ENCODE measurements at places on chromosomes 13 and 19.

DNA sequence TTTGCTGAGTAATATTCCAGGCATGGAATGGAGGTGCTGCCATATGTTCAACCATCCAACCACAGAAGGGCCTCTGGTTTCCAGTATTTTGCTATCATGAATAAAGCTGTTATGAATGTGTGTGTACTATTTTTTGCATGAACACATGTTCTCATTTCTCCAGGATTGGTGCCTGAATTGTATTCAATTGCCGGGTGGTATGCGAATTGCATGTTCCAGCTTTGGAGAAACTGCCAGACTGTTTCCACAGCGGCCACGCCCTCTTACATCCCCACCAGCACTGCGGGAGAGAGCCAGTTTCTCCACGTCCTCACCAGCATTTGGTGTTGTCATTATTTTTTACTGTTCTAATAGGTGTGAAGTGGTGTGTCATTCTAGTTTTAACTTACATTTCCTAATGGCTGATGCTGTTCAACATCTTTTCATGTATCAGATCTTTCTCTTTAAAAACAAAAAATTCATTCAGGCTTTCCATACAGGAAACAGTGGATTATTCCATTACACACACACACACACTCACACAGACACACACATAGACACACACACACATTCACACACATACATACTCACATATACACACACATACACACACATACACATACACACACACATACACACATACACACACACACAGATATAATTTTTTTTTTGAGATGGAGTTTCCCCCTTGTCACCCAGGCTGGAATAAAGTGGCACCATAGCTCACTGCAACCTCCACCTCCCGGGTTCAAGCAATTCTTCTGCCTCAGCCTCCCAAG lies 154.1 kb downstream of the PTPRS start:
- no peak for DNase-seq

GRCh38 chr13:103218253-103218652 lies 152.0 kb upstream of the SLC10A2 start:
- no peak for DNase-seq

DNA sequence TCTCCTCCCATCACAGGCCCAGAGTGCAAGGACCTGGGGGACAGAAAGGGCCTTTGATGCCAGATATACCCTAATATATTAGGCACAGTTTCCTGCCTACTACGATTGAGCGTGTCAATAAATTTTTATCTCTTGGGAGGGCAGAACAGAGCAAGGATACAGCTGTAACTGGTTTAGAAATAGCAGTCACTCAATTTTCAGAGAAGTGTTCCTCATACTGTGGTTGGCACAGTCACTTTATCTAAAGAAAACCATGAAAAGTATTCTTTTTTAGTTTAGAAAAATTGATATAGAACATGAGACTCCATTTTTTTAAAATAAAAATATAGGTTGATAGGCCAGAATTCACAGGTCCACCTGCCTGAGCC lies 460 bp upstream of the ZNF155 start:
- no peak for DNase-seq

DNA sequence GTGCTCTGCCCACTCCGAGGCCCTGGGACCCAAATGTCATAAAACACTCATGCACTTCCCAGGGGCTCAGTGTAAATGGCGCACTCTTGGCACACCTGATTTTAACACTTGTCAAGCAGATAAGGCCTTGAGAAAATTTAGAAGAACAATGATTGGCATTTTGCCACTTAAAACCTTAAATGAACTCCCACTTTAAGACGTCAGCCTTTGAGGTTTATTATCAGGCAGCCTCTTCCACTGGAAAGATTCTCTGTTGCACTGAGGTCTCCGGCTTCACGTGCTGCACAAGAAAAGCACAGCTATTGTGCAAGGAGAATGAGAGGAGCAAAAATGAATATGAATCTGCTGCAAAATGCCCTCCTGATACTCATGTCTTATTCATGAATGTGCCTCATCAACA lies 38.5 kb upstream of the ATP11A start:
- DNase-seq: no peak

DNA sequence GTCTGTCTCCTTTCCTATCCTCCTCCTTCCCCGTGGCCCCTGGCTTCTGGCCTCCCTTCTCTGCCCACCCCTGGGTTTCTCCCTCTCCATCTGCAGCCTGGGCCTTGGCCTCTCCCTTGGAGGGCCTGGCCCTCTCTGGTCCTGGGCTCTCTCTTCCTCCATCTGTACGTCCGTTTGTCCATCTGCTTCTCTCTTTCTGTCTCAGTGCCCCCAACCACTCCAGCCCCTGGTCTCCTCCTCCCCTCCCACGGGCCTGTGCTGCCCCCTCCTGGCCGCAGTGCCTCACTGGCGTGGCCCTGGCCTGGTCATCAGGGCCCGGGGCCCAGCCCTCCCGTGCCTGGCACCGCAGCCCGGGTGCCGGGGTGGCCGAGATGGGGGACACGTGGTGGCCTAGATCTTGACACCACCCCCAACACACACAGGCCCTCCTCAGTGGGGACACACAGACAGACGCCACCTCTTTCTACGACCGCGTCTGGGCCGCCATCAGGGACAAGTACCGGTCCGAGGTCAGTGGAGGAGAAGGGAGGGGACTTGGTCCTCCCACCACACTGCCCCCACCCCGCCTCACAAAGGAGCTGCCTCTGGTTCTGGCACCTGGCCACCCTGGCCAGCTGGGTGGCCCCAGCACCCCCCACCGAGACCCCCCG lies 11.3 kb downstream of the PRKCSH start:
- peak; percentile 91 for DNase-seq

- DNase-seq: no peak
Observed at GRCh38 chr13:105817498-105817897, 718.0 kb downstream of the EFNB2 start.

DNA sequence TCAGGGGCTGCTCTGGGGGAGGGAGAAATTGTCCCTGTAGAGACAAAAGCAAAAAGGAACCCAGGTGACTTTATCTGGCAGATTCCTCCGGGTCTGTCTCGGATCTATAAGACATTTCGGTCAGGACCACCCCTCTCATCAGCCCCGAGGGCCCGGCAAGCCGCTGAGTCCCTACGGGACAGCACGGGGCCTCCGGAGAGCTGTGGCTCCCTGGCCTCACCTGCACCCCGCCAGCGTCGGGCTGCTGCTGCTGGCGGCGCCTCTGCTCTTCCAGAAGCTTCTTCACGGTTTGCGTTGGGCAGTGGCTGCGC lies 1.9 kb downstream of the NFKBID start:
- no peak for DNase-seq

GRCh38 chr13:74158028-74158427 lies 23.8 kb upstream of the KLF12 start:
- no peak for DNase-seq

- no peak for DNase-seq
Observed at GRCh38 chr19:55491546-55492360, 3.5 kb downstream of the SSC5D start.

GRCh38 chr13:23770973-23771372 lies 118.2 kb downstream of the MIPEP start:
- no peak for DNase-seq

DNA sequence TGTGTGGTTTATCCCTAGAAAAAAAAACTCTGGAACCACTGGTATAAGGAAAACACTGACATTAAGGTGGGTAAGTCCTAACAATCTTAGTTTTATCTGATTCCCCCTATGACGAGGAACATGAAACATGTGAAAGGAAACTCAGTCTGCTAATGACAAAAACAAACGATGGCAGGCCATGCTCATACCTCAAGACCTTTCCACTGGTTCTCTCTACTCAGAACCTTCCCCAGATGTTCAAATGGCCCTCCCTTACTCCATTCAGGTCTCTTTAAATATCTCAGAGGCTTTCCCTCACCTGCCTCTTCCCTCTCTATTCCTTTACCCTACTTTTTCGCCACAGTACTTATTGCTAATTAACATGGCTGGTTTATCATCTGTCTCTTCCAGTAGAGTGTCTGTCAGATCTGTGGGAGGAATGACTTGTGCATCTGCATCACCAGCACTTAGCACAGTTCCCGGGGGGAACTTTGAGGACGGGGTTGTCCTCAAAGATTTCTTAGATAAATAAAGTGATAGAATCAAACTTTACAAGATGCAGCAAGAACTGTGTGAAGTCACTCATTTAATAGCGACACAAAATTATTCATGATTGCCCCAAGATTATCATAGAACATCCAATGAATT lies 1.5 kb downstream of the TUBGCP3 start:
- DNase-seq: no peak

- DNase-seq: no peak
Observed at GRCh38 chr13:45298206-45298505, 42.8 kb downstream of the TPT1 start.

- no peak for DNase-seq
Observed at GRCh38 chr13:32964987-32965386, 51.2 kb upstream of the KL start.

- DNase-seq: peak; percentile 76
Observed at GRCh38 chr19:49570997-49571676, 9.2 kb downstream of the NOSIP start.

GRCh38 chr19:3651684-3652083 lies 25.1 kb upstream of the CACTIN start:
- DNase-seq: no peak

DNA sequence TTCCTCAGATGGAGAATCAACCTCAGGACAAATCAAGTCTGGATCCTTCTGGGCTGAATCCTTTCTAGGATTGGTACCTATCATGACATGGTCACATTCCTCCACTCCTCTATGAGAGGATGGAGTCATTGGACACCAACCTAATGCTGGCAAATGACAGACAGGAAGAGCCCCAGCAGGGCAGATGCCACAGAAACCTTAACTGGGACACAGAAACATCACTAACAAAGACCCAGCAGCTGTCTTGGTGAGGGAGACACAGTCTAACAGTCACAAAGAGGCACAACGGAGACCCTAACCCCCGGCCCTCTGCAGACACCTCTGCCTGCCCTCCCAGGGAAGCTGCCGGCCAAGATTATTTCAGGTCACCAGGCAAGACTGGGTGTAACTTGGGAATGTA lies 2.1 kb downstream of the ANKRD27 start:
- no peak for DNase-seq

- DNase-seq: no peak
Observed at GRCh38 chr19:54329476-54330165, 9.3 kb downstream of the LILRA4 start.

GRCh38 chr19:6718111-6718740 lies 2.2 kb downstream of the C3 start:
- peak; percentile 72 for DNase-seq

GRCh38 chr19:35389192-35389861 lies 18.5 kb downstream of the GPR42 start:
- no peak for DNase-seq

DNA sequence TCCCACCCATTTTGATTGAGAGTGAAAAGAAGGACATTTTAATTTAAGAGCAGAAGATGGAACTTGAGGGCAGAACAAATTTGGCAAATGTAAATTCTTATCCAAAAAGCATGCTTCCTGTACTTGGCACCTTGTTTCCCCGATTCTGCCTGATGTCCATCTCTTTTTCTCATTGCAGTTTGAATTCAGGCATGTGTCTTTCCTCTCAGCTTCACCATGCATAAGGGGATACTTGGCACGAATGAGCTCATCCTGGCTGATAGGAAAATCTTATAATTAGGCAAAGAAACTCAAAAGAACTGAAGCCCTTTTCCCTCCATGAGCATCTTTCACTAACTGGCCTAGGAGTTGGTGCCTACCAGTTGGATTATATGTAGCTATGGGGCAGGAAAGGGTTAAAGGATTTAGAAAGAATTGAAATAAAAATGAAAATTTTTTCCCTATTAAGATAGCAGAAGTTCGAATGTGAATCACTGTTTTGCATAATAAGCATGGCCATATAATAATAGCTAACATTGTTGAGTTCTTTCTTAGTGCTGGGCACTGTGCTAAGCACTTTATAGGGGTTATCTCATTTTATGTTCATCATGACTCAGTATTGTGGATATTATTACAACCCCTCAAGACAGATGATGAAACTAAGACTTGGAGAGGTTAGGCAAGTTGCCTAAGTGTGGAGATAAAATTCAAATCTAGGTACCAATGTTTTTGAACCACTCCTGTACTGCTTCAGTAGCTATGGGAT lies 386.6 kb downstream of the KCNRG start:
- DNase-seq: no peak

DNA sequence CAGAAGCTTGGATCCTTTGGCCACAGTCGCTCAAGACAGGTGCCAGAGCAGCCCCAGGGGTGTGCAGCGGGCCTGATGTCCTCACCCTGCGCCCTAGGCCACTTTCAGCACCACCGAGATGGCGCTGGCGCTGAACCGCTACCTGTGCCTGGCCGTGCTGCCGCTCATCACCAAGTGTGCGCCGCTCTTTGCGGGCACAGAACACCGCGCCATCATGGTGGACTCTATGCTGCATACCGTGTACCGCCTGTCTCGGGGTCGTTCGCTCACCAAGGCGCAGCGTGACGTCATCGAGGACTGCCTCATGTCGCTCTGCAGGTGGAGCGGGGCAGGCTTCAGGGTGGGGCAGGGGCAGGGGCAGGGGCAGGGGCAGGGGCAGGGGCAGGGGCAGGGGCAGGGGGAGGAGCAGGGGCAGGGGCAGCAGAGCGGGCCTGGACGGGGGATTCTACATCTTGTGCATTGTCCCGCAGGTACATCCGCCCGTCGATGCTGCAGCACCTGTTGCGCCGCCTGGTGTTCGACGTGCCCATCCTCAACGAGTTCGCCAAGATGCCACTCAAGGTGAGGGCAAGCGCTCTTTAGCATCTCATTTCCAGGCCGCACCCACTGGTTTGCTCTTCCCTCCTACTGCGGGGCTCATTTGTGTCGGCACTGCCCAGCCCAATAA lies 69.1 kb downstream of the RYR1 start:
- DNase-seq: no peak

GRCh38 chr13:46367617-46368327 lies 19.3 kb downstream of the RUBCNL start:
- no peak for DNase-seq

DNA sequence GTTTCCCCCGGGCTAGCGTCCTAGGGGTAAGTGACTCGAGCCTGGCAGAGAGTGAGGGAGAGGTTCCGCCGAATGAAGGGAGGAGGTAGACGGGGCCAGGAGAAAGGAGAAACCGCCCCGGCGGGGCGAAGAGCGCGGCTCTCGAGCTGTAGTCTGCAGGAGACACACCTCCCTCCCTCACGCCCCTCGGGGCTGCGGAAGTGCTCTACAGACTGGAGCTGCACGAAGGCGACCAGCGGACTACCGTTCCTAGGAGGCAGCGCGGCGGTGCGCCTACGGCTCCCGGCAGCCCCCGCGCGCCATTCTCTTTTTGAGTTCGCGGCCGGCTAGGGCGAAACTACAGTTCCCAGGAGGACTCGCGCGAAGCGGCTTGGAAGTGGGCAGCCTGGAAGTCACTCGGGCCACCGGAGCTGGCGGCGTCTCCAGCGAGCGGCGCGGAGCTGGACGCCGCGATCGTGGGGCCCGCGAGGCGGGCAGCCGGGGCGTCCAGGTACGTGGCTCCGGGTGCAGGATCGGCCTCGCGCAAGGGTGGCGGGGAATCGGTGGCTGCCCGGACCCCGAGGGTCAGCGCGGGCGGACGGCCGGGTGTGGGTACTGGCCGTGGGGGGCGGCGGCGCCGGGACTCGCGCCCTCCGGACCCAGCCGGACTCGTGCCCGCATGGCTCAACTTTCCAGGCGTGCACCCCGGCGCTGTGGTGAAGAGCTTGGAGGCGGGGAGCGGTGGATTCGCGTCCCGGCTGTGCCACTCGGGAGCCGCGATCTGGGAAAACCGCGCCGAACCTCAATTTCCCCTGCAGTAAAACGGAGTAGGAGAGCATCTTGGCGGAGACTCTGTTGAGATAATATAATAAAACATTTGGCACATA lies at the start of gene SIPA1L3:
Gene SIPA1L3, plus strand, starts transcription at position 340 of the 866 bp plus-strand sequence. CDS start 174,358 bp downstream, outside the sequence.
- DNase-seq: peak; percentile 99
